ENCODE measurements at places on chromosomes 5 and 9.
A peak's percentile ranks its signal among the peaks of the same experiment; 100 is the strongest.

- DNase-seq, result no peak
Observed at GRCh38 chr5:38258319-38259061, at the start of gene EGFLAM. Gene EGFLAM (plus strand): TSS chr5:38258559. CDS start chr5:38258755, 196 bp downstream.

DNA sequence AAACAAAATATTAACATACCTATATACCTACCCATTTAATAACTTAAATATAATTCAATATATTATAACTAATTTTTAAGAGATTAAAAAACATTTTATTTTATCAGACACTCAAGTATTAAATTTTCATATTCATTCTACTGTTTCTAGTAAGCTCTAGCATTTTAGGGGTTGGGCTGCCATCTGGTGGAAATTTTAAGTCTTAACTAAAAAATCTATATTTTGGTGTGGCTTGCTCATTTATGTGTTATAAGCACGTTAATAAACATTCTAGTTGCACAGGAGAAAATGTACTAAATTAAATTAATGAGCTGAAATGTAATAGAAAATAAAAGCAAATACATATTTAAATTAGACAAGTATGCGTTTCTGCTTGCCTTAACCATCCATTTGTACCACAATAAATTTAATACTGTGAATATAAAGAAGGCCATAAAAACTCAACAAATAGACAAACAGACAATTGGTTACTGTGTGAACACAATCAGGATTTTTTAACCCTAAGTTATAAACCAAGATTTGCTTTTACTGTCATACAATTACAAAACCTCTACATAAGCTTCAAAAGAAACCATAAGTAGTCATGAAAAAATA, 1728.3 kb upstream of the CDH9 start:
- DNase-seq, result no peak

GRCh38 chr5:905139-905642, 12.5 kb downstream of the TRIP13 start:
- DNase-seq, result no peak

DNA sequence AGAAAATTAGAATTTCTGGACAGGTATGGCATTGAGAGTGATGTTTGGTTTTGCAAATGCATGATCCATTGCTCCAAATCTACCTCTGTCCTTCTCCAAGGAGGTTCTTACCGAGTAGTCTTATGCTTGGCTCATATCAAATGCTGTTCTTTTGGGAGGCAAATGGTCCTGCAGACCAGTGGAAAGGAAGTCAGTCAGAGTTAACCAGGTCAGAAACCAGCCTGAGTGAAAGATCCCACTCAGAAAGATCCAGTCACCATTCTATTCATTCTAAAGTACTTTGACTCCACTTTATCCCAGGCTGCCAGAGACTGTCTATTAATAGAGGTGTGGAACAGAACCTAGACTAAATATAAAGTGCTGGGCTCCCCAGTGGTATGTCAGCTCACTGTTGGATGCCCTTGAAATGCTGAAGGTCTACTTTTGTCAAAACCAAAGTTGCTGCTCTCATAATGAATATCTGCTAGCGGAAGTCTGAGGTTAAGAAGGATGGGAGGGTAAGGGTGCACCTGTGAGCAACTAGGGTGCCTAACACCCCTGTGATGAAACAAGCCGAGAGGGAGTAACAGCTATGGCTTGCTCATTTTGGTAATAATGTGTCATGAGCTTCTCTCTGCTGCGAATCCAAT, 302.2 kb downstream of the ZNF608 start:
- no peak for DNase-seq

DNA sequence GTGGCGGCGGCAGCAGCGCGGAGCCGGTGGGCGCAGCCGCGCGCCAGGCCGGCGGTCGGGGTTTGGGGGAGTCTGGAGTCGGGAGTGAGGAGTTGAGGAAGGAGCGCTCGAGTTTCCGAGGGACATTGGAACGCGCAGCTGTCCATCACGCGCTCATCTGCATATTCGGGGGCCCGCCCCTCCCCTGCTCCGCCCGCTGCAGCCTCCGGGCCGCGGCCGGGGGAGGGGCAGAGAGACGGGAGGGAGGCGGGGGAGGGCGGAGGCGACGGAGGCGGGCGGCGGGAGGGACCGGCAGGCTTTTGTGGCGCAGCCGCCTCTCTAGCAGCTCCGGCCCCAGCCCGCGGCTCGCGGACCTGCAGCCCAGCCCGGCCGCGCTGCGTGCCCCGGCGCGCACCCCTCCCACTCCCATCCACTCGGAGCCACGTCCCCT, at the start of gene IRX2:
IRX2 (minus strand) TSS at position 86 of the 430 bp plus-strand sequence. CDS start 264 bp downstream, outside the sequence.
- no peak for DNase-seq

DNA sequence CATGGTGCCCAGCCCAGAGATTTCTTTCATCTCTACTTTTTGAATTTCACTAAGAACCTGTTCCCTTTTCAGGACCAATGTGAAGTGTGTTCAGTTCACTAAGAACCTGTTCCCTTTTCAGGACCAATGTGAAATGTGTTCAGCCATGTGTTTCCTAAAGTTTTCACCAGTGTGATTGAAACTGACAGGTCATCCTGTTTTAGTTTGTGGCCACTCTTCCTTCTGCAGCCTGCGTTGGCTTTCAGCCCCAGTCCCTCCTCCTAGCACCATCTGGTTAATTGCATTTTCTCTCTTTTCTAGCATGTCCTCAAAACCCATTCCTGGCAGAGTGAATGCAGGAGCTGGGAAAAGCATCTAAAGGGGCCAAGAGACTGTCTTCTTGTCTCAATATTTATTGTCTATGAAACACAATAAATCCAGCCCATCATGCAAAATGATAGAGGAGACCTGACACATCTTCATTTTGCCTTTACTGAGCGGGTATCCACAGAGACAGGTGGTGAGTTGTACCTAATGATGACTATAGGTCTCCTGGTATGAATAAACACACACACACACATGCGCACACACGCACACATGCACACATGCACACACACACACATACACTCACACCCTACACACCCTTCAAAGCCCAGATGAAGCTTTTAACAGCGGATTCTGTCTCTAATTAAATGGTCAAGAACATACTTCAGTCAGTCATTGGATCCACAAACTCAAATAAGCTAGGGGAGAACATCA, 6.1 kb upstream of the PANK3 start:
- no peak for DNase-seq

GRCh38 chr9:87732756-87733155, 6.8 kb downstream of the CTSL start:
- no peak for DNase-seq

GRCh38 chr9:129549139-129549538, 71.8 kb downstream of the C9orf50 start:
- no peak for DNase-seq

DNA sequence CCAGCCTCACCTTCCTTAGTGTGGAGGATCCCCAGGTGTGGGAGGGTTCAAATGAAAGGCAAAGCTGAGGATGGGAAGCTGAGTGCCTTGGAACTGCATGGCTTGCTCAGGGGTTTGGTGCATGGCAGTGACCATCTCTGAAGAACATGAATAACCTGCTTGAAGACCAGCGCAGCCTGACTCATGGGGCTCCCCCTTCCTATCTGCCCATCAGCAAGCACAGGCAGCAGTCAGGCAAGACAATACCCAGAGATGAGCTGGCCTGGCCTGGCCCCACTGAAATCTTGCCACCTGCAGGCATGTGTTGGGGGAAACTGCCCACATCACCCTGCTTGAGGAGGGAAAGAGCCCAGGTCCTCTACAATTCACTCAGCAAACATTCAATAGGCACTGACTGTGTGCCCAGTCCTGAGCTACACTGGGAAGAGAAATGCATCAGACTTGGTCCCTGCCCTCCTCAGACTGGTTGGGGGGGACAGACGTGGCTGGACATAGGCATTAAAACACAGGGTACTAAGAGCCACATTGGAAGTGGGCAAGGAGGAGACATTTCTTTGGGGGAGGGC, 105.0 kb upstream of the ALDH1B1 start:
- no peak for DNase-seq

GRCh38 chr5:140311011-140311467, 8.1 kb upstream of the PFDN1 start:
- DNase-seq, result no peak

GRCh38 chr9:34047864-34048726, 592 bp downstream of the UBAP2 start:
- no peak for DNase-seq

DNA sequence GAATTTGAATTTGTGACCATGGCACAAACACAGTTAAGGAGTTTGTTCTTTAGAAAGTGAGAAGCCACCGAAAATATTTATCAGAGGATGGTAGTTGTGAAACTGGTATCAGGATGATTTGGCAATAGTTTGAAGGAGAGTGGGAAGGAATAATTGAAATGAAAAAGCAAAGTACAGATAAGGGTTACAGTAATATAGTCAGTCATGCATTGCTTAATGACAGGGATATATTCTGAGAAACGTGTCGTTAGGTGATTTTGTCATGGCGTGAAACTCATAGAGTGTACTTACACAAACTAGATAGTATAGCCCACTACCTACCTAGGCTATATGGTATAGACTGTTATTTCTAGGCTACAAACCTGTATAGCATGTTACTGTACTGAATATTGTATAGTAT, 84.2 kb downstream of the GPBP1 start:
- no peak for DNase-seq

GRCh38 chr5:123549256-123549904, 37.4 kb downstream of the CSNK1G3 start:
- DNase-seq, result no peak

GRCh38 chr5:110903966-110904365, 165.2 kb downstream of the SLC25A46 start:
- no peak for DNase-seq

DNA sequence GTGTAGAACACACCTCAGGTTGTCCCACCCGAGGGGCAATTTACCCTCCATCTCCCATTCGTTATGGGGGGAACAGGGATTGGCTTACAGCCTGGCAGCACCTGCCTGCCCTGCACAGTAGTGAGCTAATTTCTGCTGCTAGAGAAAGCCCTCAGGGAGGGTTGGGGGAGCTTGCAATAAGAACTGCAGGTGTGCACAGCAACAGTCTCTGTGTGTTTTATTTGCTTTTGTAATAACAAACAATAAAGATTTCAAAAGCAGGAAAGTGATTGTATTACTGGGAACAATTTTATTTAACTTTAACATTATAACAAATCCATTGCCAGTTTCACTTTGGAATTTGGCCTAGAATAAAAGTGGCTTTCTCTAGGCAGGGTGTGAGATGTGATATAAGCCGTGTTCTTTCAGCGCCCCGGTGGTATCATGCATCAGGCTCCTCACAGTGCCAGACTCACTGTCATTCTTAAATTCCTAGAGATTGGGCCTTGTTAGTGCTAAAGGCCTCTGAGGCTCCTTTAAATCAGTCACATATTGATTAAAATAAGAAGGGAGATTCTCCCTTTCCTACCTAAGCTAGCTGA, 81.1 kb downstream of the RMI1 start:
- DNase-seq, result no peak

DNA sequence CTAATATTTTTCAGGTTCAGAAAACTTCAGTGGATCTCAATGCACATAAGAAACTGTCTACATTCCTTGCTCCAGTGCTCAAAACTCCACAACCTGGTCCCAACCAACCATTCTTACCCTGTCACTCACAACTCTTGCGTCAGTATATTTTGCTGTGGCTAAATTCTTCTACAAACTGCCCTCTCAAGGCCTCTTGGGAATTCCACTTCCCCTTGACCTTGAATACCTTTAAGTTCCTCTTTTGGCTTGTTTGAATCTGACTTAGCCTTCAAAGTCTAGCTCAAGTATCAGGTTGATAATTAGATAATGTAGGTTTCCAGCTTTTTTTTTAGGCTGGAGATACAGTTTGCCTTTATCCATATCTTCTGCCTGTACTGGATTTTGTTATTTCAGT, 128.3 kb downstream of the SLF1 start:
- DNase-seq, result no peak

- DNase-seq, result no peak
Observed at GRCh38 chr5:126096442-126097006, 326.7 kb upstream of the GRAMD2B start.

GRCh38 chr5:134527961-134528424, 2.5 kb downstream of the JADE2 start:
- no peak for DNase-seq

DNA sequence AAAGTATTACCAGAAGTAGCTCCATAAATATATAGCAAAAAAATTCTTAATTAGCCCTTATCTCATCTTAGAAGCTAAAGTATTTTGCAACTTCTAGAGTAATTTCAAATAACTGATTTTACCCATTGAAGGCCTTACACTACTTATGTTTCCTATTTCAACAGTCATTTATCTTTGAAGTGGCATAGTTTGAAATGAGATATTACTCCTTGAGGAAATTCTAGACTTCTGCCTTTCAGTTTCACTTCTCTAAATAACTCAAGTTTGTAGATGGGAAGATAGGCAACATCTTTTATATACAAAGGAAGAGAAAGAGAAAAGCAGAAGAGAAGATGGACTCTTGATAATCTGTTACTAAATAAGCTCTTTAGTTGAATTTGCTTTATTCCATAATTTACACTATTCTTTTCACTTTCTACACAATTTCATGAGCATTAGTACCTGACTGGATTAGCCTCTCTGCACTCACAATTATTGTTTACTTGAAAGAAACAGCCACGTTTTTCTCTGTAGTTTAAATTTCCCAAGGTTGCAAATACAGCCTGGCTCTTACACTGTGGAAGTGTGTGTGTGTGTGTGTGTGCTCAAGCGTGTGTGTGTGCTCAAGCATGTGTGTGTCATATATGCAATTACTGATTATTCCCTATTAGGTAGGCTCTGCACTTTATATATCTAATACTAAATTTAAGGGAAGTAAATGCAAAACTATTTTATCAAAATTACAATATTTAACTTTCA, 60.6 kb upstream of the EMB start:
- DNase-seq, result no peak

DNA sequence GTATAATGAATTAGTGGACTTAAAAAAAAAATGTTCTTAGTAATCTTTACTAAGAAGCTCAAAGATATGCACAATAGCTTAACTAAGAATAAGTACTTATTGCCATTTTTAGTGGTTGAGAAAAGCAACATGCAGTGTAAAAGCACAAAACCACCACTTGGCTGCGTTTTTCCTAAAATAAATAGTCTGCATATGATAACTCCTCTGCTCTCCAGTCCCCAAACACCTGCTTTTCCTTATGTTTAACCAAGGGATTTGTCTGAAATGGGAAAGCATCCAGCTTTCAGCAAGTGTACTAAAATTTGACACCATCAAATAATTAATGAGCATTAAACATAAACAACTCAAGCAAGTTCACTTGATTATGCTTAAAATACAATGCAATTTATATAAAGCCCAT, 41.4 kb downstream of the PSIP1 start:
- no peak for DNase-seq

- DNase-seq, result no peak
Observed at GRCh38 chr5:160311491-160312133, 752 bp downstream of the CCNJL start.

GRCh38 chr5:66929995-66930394, 266.6 kb downstream of the CD180 start:
- DNase-seq, result no peak

GRCh38 chr9:4435197-4435596, 55.1 kb upstream of the SLC1A1 start:
- DNase-seq, result no peak

DNA sequence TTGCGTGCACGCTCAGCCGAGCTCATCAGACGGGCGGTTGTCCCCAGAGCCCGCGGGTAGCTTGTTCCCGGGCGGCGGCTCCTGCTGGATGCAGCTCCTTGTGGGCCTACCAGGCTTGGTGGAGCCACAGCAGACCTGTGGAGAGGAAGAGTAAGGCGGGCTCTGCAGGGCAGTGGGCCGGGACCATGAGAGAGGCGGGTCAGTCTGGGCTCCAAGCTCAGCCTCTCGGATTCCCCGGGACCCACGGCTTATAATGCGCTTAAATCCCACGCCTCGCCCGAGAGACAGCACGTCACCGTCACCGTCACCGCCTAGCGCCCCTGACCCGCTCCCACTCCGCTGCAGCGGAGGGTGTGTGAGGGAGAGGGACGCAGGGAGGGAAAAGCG, 1.9 kb upstream of the ANKRD18A start:
- DNase-seq, result no peak

GRCh38 chr5:82174128-82174918, 103.8 kb downstream of the RPS23 start:
- DNase-seq, result peak; percentile 52
